ENCODE measurements at places on chromosomes 12 and 14. TPM values are rescaled to one million over a fixed set of nuclear protein-coding genes. Genes with fewer than 3 reads are reported as not detected.
A peak's percentile ranks its signal among the peaks of the same experiment; 100 is the strongest.

GRCh38 chr14:85088192-85088591, 441.8 kb upstream of the FLRT2 start:
- no peak for DNase-seq

Gene LRRC43
- total RNA-seq = 0.58 TPM

DNA sequence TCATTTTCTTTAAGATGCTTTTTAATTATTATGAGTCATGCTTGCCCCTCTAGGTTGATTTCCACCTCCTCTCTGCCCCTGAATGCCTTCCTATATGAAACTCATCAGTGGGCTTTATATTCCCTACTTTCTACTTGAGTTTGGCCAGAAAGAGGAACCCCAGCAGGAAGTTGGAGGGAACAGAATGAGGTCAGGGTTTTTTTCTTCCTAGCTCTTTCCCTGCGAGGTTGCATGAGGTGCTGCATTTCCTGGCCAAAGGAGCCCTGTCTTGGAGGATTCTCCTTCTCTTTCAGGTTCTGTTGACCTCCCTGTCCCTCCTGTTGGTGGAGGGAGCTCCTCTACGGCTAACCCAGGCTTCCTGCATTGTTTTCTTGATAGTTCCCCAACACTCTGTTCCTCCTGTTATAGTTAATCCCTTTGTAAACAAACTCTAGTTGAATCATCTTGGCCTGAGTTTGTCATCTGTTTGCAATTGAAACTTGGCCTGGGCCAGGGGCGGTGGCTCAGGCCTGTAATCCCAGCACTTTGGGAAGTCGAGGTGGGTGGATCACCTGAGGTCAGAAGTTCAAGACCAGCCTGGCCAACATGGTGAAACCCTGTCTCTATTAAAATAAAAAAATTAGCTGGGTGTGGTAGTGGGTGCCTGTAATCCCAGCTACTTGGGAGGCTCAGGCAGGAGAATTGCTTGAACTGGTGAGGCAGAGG, 15.3 kb upstream of the SPIC start:
- no peak for DNase-seq

DNA sequence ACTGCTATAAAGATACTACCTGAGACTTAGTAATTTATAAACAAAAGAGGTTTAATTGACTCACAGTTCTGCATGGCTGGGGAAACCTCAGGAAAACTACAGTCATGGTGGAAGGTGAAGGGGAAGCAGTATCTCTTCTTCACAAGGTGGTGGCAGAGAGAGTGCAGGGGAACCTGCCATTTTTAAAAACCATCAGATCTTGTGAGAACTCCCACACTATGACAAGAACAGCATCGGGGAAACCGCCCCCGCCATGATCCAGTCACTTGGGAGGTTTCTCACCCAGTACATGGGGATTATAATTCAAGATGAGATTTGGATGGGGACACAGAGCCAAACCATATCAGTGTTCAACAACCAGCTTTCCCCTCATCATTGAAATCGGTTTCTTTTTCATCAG, 49.9 kb downstream of the AEBP2 start:
- DNase-seq = no peak

Gene MNAT1
- 39.9 TPM for total RNA-seq

GRCh38 chr12:6342140-6342889, 439 bp upstream of the TNFRSF1A start:
- no peak for DNase-seq

Gene DHRS1
- 27.7 TPM for total RNA-seq

Gene INHBE
- total RNA-seq = not detected

DNA sequence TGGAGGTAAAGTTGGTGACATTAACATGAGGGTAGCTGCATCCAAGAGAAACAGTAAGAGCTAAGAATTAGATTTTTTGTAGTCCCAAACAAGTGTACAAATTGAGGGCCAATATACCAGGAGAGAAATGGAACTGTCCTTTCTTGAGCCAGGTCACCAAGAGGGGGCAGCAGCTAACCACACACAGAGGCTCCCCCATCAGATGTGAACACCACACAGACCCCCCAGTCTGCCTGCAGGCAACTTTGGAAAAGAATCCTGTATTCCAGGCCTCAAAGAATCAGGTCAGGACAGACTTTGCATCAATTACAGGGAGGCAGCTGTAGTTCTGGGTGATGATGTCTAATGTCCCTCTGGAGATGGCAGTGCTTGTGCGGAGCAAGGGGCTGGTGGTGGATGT, 77.9 kb downstream of the SPTB start:
- no peak for DNase-seq

- DNase-seq = no peak
Measured at GRCh38 chr12:5430641-5431603, 986 bp upstream of the NTF3 start.

Gene ACOT4
- 0.49 TPM for total RNA-seq

GRCh38 chr12:129310346-129310745, 457.1 kb downstream of the GLT1D1 start:
- DNase-seq = no peak

DNA sequence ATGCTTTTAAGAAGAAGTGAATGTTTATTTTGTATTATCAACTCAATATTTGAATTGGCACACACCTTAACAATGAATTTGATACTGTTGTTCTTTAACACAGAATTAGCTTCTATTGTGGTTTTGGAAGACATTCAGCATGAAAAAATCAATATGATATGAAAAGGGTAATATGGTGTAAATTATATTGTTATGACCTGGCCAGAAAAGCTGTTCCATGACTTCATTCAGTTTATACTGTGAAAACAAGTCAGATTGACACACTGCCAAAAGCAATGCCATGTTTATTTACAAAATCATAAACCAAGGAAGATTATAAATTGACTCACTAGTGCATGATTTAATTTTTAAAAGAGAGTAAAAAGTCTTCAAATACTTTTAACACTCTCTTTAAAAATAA, 851.4 kb upstream of the SEL1L start:
- DNase-seq = no peak

DNA sequence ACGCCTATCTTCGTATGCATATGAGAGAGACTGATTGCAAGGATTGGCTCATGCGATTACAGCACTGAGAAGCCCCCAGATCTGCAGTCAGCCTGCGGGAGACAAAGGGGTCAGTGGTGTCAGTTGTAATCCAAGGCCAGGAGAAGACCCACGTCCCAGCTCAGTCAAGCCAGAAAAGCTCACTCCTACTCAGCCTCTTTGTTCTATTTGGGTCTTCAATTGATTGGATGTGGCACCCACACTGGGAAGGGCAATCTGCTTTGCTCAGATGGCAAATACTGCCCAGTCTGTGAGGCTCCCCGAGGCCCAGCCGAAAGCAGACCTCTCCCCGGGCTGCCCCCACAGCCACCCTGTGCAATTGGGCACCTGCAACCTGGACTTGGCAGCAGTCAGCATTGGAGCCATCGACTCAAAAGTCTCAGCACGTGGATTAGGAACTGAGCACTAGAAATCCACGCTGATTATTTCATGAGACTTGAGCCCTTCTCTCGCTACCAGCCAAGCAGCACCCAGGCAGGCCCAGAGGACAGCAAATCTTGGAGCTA, 39.6 kb upstream of the TMEM179 start:
- no peak for DNase-seq

Gene KLRF1
- 1.8 TPM for total RNA-seq

GRCh38 chr14:92673601-92674150, 74.8 kb downstream of the LGMN start:
- no peak for DNase-seq

DNA sequence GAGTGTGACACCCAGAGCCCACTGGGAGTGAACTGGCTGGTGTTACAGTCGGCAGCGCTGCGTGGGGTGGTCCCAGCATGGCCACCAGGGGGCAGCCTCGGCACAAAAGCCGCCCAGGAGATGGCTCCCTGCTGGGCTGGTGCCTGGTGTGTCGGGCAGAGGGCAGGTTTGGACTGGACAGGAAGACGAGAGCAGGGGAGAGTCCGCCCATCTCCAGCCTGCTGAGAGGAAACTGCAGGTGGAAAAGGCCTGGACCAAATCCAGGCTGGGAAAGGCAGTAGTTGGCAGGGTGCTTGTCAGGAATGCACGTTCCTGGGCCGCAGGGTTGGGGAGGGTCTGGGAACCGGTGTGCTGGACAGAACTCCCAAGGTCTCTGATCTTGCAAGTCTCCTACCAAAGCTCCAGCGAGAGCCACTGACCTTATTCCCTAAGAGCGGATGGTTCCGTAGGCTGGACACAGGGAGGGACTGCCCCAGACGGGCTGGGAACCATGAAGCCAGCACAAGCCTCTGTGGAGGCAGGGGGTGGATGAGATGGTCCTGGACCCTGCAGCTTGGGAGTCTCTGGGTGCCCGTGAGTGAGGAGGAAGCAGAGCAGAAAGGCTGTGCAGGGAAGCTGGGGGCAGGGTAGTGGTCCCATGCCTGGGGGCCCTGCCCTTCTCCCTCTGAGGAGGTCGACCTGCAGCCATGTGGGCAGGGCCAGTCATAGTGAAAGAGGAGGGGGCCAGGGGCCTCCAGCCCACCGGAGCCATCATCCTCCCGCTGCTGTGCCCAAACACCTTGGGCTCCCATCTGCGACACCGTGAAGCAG, 1.8 kb downstream of the AHNAK2 start:
- DNase-seq = peak; percentile 88

- DNase-seq = no peak
Measured at GRCh38 chr14:30156571-30156970, 228.9 kb upstream of the PRKD1 start.

GRCh38 chr12:79655036-79655435, 35.7 kb downstream of the PAWR start:
- DNase-seq = no peak

DNA sequence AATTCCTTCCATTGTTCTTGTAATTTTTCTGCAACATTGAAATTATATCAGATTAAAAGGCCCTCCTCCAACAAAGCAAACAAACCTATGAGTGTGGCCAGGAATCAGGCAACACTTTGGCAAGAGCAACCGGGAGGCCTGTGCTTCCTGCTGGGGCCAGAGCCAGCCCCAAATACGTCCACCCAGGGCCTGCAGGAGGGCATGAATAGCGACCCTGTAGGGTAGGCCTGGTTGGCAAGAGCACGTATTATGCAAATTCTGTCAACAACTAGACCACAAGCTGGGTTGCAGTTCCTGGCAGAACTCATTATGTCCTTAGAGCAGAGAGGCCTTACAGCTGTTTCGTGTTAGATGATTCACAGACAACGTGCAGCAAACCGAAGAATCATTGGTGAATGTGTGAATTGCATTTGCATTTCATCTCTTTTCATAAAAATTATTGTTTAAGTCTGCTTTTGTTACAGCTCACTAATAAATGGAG, 26.9 kb upstream of the LGALS3 start:
- peak; percentile 81 for DNase-seq

Gene AKAP5
- total RNA-seq = 0.36 TPM

Gene TSHR
- 3.7 TPM for total RNA-seq

DNA sequence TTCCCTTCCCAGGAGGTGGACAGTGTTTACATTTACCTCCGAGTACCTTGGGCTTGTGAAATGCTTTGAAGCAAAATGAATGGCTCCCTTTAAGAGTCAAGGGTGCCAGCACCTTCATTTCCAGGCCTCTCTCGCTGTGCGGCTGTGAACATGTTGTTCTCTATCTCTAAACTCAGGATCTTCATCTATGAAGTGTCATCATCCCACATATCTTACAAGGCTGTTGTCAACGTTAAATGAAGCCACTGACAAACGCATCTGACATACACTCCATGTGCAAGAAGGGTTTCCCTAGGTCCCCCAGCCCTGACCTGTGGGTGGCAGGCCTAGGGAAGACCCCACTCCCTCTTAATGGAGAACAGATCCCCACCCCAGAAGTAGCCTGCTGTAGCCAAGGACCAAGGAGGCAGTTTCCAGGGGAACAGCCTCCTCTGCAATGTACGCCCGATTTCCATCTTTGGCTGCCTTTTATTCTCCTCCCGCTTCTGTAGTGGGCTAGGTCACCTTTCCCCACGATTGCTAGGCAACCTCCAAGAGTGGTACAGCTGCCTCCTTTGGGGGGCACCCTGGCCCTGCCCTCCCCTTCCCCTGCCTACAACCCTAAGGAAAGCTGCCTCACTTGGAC, 7.6 kb downstream of the ACTN1 start:
- no peak for DNase-seq

GRCh38 chr14:55133416-55133815, 4.4 kb downstream of the LGALS3 start:
- DNase-seq = no peak

DNA sequence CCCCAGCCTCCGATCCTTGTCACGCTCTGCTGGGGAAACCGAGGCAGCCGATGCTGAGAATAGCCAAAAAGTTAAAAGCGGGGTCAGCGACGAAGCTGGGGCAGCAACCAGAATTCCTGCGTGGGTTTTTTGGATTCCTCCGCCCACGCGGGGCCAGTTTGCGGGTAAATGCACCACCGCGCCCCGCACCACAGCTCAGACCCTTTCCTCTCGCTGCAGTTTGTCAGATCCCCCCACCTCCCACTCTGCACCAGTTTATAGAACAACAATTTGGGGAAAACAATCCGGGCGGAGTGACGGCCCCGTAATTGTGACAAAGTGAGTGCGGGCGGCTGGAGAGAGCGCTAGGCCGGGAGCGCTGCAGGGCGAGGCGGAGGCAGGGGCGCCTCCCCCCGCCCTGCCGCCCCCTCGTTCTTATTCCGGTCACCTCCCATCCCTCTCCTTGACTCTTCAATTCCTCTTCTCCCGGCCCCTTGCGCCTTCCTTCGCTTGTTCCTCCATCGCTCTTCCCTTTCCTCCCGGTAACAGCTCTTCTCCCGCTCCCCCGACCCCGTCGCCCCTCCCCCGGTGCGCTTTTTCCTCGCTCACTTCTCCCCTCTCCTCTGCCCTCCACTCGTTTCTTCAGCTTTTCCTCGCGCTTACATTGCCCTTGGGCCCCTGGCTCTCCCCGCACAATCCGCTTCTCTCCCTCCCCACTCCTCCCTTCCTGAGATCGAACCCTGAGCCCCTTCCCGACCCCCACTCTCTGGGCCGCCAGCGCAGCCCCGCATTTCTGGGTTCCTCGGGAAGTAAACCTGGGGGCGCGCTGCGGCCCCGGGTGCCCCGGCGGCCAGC, 646 bp upstream of the DNAJC22 start:
- no peak for DNase-seq

- no peak for DNase-seq
Measured at GRCh38 chr14:75018694-75019093, 16.0 kb downstream of the EIF2B2 start.

- no peak for DNase-seq
Measured at GRCh38 chr12:111121840-111122239, 201.5 kb upstream of the MYL2 start.

DNA sequence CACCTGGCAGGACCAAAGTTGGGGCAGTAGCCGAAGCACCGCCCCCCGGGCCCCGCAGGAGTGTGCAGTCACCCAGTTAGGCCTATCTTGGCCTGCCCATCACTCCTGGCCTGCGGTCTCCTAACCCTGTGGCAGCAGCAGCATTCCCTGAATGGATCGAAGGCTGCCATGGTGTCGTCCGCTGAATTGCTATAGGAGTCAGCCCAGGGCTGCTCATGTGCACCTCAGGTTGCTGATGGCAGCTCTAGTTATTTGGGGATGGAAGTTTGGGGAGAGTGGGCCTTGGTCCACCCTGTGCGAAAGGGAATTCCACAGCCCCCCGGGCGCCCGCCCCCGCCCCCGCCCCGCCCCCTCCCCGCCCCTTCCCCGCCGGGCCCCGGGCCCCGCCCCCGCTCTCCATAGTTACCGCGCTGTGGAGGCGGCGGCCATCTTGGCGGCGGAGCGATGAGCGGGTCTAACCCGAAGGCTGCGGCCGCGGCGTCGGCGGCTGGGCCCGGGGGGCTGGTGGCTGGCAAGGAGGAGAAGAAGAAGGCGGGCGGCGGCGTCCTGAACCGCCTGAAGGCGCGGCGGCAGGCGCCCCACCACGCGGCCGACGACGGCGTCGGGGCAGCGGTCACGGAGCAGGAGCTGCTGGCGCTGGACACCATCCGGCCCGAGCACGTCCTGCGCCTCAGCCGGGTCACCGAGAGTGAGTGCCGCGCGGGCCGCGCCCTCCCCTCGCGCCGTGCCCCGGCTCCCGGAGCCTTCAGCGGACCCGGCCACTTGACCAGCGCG, at the start of gene UNC119B:
Gene UNC119B (plus strand): TSS at position 428 of the 774 bp plus-strand sequence. CDS start 17 bp downstream, at position 445.
- peak; percentile 87 for DNase-seq

Gene SLC35E3
- 13.8 TPM for total RNA-seq

Gene ARHGEF40
- total RNA-seq = 91.1 TPM
